NCI-H748 treated with DMSO at 0.1 percent for 48 hours (cell line): ENCODE measurements at places on chromosomes 16 and 17.

- DNase-seq = no peak
Observed at GRCh38 chr17:75985986-75986385, 6.9 kb downstream of the TEN1 start.

DNA sequence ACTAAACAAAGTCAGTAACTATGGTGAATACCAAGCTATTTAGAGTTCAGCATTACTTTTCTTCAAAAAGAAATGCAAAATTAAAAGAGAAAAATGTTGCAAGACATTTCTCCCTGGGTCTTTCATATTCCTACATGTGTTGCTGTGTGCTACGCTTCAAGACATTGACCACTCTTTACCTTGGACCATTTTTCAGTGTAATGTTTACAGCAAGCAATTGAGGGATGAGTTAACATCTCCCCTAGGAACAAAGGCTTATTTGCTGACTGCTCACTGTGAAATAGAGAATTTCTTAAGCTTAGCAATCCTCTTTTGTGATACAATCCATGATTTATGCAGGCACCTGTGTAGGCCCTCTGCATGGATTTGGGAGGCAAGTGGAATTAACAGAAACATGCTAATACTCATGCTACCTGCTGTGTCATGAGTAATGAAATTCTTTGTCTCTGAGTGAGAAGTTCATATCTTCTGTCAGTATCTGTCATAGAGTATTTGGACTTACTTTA, 1202.9 kb upstream of the CDH8 start:
- no peak for DNase-seq

DNA sequence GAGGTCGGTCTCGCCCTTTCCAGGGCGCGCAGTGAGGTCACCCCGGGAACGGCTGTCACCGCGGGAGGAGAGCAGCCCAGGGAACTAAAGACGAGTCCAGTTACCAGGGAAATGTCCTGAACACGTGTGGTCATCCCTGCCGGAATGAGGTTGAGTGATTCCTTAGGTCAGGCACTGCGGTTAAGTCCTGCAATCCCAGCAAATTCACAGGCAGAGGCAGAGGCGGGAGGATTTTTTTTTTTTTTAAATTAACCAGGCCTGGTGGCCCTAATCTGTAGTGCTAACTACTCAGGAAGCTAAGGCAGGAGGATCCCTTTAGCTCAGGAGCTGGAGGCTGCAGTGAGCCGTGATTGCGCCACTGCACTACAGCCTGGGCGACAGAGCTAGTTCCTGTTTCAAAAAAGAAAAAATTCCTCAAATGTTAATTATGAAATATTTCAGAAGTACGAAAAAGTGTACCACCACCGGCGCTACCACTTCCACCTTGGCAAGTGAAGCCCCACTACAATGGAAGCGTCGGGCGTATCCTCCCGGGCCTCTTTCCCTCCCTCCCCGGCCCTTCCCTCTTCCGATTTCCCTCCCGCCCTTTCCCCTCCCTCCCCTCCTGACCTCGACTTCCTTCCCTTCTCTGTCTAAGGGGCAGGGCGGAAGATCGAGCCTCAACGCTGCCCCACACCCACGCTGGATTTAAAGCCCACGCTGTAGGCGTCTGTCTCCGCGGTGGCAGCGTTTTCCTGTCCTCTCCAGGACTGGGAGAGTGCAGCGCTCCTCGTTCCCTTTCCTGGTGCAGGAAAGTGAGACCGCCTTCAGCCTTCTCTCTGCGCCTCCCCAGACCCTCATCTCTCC, 27.3 kb downstream of the SLFN11 start:
- DNase-seq = no peak

- peak; percentile 34 for DNase-seq
Observed at GRCh38 chr17:43171586-43172487, 823 bp downstream of the NBR1 start.

- DNase-seq = no peak
Observed at GRCh38 chr16:1863681-1864460, 8.1 kb downstream of the MEIOB start.

- no peak for DNase-seq
Observed at GRCh38 chr17:63222655-63223054, 223.5 kb downstream of the CYB561 start.

DNA sequence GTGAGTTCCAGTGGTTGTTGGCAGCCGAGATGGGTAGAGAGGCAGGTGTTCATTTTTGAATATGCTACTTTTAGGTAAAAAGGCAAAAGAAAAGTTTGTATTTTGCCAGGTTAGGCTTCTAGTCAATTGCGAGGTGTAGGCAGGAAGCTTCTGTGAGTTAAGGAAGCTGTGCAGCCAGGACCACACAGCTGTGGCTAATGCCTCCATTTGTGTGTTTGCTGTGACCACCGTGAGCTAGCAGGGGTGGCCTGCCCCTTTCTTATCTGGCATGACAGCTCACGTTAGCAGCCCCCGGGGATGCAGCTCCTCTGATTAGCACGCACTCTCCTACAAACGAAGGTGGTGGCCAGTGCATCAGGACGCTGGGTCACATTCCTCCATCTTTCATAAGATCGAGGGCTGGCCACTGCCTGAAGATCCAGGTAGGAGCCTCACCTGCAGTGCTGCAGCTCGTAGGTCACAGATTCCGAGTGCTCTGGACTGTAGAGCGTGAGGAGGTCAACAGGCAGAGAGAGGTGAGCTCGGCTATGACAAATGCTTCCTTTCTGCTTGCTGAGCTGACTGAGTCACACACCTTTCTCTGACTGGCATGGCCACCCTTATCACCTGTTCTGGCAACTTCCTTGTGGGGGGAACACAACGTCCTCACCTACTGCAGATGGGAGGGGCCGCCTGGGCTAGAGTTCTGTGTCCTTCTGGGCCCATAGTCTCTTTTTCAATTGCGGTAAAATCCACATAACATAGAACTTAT, 244.4 kb downstream of the HS3ST3B1 start:
- no peak for DNase-seq

GRCh38 chr16:89089120-89089519, 4.5 kb upstream of the ACSF3 start:
- no peak for DNase-seq

- DNase-seq = no peak
Observed at GRCh38 chr17:35665662-35666061, 65.8 kb upstream of the RASL10B start.

DNA sequence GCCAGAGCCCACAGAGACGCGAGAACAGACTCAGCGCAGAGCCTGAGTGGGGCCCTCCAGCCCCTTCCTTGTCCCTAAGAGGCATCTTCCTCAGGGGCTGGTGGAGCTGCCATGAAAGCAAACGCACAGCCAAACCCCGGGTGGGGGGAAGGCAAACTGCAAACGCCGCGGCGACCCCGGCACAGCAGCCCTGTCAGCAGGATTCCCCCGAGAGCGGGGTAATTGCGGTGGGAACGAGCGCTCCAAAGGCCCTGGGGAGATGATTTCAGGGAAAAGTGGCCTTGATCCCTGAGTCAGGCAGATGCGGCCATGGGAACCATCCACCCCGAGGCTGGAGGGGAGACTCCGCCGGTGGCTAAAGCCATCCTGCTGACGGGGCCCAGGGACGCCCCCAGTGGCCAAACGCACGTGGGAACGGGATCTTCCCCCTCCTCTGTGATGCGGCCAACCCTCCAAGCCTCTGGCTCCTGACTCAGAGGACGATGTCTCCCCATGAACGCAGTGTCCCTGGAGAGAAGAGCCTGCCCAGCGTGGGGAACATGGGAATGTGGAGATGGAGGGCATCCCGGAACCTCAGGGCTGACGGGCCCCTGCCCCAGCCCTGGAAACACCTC, 25.1 kb downstream of the SLC7A5 start:
- no peak for DNase-seq

DNA sequence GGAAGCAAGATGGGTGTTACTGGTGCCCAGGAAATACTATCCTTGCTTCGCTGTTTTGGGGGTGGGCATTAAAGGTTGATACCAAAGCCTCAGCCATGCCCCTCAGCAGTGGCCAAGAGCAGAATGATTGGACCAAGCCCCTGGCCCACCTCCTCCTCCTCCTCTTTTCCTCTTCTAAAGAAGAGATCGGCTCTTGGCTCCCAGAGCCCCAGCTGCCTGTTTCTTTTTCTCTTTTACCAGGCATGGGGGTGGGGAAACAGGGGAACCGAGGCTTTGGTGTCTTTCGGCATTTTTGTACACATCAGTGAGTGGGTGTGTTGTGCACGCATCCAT, 5.8 kb downstream of the THRA start:
- no peak for DNase-seq

- DNase-seq = no peak
Observed at GRCh38 chr16:73319261-73319660, 271.3 kb upstream of the ZFHX3 start.

DNA sequence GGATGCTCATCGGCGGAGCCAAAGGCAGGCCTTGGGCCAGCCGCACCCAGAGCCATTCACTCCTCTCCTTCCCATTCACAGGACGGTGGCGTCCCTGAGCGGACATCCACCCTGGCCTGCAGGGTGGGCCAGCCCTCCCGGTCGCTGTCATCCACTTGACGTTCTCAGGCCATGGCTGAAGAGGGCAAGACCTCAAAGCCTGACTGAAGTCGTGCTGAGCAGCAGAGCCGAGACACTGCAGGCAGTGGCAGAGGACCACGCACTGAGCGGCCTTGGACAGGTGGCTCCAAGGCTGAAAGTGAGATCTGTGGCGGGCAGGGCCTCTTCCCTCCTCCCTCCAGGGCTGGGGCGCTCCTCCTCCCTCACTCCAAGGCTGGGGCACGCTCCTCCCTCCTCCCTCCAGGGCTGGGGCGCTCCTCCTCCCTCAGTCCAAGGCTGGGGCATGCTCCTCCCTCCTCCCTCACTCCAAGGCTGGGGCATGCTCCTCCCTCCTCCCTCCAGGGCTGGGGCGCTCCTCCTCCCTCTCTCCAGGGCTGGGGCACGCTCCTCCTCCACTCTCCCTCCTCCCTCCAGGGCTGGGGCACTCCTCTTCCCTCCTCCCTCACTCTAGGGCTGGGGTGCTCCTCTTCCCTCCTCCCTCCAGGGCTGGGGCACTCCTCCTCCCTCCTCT, 24.1 kb downstream of the GNPTG start:
- DNase-seq = no peak

- no peak for DNase-seq
Observed at GRCh38 chr16:525520-526180, 1.9 kb upstream of the CAPN15 start.

DNA sequence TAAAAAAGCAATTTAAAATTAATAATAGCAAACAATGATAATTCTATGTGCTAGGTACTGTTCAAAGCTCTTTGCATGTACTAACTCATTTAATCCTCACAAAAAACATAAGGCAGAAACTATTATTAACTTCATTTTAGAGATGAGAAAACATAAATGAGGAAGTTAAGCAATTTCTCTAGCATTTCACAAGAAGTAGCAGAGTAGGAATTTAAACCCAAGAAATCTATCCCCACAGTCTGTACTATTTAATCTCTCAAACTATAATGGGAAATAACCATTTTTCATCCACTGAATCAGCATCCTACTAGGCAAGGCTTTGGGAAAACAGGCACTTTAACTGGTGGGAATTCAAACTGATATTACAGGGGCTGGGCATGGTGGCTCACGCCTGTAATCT, 42.2 kb upstream of the INTS2 start:
- no peak for DNase-seq

DNA sequence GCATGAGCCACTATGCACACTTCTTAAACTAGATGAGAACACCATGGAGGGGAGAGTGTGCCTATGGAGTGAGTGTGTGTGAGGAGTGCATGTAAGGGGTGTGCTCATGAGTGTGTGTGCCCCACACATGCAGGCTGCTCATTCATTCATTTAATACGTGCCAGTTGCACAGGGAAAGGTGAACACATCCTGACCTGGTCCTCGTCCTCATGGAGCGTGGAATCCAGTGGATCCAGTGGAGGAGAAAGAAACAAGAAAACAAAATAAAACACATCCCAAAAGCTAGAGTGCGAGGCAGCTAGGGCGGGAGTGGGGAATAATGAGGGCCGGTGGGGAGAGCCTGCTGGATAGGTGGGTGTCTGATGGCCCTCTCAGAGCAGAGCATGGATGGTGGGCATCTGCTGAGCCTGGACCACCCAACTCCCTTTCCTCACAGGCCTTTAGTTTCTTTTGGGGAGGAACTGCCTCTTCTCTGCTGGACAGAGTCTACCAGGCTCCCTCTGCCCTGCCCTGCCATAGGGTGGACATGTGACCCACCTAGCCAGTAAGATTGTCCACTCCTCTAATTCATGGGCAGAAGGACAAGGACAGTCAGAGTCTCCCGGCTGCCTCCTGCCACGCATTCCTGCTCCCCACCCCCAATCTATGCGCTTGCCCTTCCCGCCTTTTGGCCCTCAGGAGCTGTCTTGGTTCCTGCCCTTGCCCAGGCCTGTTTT, 204.3 kb downstream of the RAB11FIP4 start:
- no peak for DNase-seq

DNA sequence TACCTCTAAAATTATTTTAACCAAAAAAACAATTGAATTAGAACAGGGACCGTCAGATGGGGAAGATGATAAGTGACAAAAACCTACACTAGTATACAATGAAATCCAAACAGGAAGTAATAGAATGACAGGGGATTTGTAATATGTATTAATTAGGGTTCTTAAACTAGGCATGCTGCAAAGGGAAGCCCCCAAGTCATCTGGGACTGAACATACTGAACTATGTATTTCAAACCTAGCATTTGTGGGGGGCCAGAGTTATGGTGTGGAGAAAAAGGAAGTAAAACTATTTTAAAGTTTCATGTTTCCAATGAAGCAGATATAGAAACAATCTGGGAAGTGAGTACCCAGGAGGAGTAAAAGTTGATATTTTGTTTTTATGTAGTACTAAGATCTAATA, 133.2 kb upstream of the HS3ST3A1 start:
- no peak for DNase-seq

- no peak for DNase-seq
Observed at GRCh38 chr16:16143038-16143763, 80.1 kb downstream of the ABCC6 start.

- DNase-seq = no peak
Observed at GRCh38 chr17:73954951-73955350, 248.5 kb upstream of the RPL38 start.

DNA sequence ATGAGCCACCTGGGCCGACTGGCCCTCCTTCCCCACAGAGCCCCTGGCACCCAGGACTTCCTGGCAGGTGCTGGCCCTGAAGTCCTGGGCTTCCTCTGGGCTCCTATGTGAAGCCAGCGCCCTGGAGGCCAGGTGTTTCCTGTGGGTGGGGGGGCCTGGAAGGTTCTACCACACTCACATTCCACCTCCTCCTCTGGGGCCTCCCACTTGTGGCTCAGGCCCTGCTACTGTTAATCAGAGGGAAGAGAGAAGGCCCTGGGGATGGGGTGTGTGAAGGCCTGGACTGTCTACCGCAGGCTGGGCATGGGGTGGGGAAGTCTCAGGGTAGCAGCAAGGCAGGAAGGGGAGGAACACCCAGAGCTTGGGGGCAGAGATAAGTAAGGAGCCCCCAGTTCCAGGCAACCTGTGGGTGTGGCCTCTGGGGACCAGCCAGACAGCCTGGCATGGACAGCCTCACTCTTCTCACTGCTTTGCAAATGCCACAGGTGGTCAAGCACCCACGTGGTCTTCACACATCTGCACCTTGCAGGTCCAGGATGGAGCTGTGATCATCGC, 111.9 kb upstream of the TNRC6C start:
- no peak for DNase-seq
